ENCODE measurements at places on chromosomes 4 and X.
A peak's percentile ranks its signal among the peaks of the same experiment; 100 is the strongest.

DNA sequence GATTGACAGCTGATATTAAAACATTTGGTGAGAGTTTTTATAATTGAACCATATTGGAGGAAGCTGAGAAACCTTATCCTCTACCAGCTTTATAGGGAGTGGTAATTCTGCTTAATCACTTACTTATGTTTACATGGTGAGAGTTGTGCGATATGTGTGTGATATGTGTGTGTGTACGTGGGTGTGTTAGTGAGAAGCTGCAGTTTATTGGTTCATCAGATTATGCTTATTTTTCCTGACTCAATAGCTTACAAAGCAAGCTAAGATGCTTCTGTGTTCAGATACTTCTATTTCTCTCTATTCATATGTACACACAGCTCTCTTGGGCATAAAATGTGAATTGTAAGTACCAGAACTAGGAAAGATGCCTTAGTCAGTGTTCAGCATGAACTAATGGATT lies 343.7 kb downstream of the GRIA2 start:
- no peak for DNase-seq

DNA sequence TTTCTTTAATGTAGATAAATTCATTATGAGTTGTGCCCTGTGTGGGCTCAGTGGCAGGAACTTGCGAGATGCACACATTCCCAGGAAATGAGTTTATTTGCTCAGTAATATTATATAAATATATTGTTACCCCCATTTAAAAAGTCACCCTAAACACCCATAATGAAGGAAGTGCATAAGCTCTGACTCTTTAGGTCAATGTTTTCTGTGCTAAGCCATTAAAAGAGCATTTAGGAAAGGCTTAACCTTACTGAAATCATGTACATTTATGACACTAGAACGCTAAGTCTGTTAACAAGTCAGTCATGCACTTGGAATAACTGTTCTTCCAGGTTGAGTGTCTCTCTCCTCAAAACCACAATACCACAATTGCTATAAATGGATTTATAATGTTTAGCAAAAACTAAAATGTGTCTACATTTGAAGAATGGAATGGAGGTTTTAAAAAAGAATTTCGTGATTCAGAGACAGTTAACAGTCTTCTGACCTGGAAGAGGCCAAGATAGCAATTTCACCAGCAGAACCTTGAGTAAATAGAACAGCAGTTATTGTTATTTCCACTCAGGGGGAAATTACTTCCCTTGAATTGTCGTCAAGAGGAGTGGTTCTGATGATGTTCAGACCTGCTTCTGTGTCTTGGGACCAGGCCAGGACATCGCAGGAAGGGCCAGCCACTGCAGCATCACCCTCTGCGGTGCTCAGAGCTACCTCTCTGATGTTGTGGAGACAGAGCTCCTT lies 91.1 kb upstream of the VEGFC start:
- no peak for DNase-seq

DNA sequence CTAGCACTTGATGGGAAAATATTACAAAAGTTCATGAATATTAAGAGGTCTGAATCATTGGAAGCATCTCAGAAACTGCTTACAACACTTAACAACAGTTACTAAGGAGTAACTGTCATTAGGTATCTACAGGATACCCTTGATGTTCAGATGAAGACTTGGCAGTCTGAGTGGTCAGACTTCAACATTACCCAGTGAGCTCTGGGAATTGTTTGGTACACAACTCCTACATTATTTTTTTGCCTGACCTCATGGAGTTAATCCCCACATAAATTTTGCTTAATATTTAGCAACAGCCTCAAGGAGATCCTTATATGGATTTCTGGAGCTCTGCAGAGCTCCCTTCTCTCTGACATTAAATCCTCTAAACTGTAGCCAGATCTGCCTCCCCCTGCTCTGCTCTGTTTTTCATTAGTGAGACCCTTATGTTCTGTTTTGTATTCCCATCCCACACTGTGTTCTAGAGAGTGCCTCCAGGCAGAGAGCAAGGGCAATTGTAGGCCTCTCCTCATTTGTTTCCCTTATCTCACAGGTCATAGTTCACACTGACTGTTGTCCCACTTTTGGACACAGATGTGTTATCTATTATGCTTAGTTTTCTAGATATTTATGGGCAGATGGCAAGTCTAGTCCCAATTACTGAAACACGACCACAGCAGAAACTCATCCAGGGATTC lies 368.8 kb downstream of the GASK1B start:
- DNase-seq, result no peak

- no peak for DNase-seq
Measured at GRCh38 chr4:81512757-81513501, 41.2 kb upstream of the RASGEF1B start.

DNA sequence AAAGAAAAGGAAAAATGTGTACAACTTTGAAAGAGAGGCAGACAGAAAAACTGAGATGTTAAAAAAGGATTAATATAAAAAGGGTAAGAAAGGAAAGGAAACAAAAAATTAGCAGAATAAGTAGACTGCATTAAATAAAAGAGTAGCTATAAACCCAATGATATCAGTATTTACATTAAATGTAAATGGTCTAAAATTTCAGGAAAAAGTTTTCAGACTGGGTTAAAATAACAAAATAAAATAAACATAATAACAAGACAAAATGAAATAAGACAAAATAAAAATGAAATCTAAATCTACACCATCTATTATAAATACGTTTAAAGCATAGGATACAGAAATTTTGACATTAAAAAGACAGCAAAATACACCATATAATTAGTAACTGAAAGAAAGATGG lies 199.0 kb downstream of the HTR2C start:
- no peak for DNase-seq

GRCh38 chr4:153229545-153229944 lies 25.3 kb downstream of the TRIM2 start:
- no peak for DNase-seq

DNA sequence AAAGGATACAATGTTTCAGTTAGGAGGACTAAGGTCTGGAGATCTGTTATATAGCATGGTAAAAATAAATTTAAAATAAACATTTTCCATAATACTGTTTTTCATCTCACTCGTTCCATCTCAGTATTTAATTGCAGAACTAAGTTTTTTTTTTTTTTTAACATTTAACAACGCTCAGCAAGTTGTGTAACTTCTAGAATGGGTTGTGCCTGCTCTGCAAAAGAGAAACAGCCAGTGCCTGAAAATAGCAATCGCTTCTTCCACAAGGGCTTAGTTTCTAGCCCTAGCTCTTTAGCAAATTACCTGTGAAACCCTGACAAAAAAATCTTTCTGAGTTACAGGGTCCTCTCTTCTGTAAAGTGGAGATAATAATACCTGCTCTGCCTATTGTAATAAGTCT lies 41.9 kb downstream of the CNGA1 start:
- DNase-seq, result no peak

GRCh38 chrX:96464880-96465558 lies 219.6 kb upstream of the DIAPH2 start:
- no peak for DNase-seq

DNA sequence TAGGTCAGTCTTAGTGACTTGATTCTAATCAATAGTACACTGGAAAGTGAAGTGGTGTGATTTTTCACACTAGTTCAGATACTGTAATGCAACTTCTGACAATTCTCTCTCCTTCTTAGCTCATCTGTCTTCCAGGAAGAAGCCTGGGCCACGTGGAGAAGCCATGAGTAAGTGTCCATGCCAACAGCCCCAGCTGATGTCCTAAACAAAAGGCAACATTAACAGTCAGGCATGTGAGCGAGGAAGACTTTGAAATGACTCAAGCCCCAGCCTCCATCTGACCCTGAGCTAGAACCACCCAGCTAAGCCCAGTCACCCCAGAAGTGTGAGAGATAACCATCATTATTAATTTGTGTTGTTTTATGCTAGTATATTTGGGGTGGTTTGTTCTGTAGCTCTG lies 115.7 kb upstream of the MAGEB16 start:
- no peak for DNase-seq

GRCh38 chr4:27819246-27819645 lies 958.6 kb downstream of the STIM2 start:
- DNase-seq, result no peak

- DNase-seq, result no peak
Measured at GRCh38 chrX:16873106-16873505, 2.9 kb upstream of the RBBP7 start.

GRCh38 chr4:95563638-95564337 lies 15.0 kb upstream of the UNC5C start:
- DNase-seq, result no peak

- DNase-seq, result peak; percentile 81
Measured at GRCh38 chr4:16264798-16265197, 38.5 kb upstream of the TAPT1 start.

DNA sequence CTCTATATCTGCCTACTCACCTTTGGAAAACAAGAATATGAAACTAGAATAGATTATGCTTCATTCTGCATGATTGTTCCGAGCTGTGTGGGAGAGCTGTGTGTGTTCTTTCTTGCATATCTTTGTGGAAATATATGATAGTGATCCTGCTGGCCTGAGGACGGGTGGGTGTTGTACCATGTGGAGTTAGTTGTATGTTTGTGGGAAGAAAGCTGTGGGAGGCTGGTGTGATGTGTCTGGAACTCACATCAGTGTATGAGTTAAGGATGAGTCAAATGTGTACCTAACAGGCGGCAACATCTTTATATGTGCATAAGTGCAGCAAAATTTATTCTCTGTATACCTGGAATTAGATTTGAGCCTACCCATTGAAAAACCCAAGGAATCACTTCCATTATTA lies 208.1 kb upstream of the ADGRL3 start:
- DNase-seq, result no peak

DNA sequence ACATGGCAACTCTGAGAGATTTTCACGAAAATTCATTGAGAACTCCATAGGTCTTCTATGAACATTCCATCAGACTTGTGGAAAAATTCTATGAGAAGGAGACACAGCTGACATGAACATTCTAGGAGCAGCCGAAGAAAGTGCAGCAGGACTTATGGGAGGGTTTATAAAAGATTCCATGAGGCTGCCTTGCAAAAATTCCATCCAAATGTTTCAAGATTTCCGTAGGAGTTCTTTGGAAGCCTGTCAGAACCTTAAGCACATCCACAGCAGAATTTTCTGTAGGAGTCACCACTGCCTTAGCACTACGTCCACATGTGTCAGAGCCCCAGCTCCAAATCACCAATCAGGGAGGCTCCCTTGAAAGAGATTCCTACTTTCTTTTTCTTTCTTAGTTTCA lies 67.0 kb upstream of the MSX1 start:
- DNase-seq, result no peak

GRCh38 chr4:139721789-139722188 lies 56.2 kb downstream of the MGST2 start:
- no peak for DNase-seq

GRCh38 chr4:85486425-85487086 lies 11.6 kb downstream of the ARHGAP24 start:
- DNase-seq, result no peak

DNA sequence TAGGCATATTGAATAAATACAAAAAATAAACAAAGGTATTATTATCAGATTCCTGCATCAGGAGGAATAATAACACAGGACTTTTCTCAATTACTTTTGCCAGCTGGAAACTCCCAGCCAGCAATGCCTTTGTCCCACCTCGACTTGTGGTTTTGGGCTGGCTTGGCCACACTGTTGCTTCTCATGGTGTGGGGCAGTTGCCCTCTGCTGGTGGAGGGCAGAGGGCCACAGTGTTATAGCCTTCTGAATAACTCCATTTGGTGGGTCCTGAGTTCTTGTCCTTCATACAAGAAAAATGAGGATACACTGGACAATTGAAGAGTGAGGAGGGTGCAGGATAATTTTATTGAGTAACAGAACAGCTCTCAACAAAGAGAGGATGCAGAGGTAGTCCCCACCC lies 1206.0 kb upstream of the ADGRL3 start:
- DNase-seq, result no peak

DNA sequence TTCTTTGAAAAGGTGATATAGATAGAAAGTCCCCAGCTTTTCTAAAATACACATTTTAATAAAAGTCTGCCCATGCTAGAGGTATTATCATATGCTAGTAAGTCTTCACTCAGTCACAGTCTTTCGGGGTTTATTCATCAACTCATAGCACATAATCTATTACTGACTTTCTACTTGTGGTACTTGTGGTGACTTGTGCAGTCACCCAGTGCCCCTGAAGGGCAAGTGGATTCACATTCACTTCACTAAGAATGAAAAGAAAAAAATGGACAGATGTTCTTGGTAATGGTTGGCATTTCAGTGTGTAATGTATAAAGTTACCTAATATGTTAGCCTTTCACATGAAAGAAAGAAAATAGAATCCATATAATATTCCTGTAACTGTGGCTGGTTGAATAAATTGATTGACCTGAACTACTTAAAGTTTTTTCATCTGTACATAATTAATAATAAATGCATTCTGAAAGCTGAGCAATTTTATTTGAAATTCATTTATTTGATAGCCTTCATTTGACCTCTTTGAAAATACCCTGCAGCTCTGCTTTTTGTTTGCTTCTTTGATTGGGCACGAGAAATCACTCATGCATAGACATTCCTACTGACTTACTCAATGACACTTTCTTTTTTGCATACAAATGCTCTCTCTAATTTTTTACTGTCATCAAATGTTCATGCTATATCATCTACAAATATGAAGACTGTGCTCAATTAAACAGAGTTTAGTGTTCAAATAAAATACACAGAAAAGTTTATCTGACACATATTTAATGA lies 39.5 kb upstream of the ZNF330 start:
- DNase-seq, result no peak

GRCh38 chr4:112075129-112075753 lies 70.0 kb upstream of the FAM241A start:
- DNase-seq, result peak; percentile 82

GRCh38 chr4:111847296-111848008 lies 297.8 kb upstream of the FAM241A start:
- no peak for DNase-seq

DNA sequence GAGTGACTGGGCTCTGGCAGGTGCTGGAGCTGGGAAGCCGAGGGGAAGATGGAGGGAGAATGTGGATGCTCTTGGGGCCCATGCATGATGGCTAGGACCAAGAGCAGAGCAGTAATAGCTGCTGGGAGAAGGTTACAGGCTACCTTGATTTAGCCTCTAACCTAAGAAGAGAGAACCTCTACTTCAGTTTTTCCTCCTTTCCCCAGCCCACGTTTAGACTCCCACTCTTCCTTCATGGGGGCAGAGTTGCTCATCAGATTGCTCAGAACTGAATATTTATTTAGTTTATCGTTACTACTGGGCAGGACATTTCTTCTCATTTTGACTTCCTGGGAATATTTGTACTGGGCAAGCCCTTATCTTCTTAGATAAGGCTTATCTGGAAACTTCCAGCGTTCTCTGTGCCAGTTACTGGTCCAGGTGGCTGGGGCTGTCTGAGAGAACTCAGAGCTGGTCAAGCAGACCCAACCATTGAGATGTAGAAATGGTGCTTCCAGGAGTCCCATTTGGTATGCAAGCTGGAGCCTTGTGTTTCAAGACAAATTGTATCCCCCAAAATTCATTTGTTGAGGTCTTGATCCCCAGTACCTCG lies 442.9 kb upstream of the BOD1L1 start:
- no peak for DNase-seq

Measured in hematopoietic multipotent progenitor cell treated with erythropoietin and hydrocortisone succinate and interleukin-3 and kit ligand, for 6 days (in vitro differentiated cells).